ENCODE measurements at places on chromosomes 2 and 18.

DNA sequence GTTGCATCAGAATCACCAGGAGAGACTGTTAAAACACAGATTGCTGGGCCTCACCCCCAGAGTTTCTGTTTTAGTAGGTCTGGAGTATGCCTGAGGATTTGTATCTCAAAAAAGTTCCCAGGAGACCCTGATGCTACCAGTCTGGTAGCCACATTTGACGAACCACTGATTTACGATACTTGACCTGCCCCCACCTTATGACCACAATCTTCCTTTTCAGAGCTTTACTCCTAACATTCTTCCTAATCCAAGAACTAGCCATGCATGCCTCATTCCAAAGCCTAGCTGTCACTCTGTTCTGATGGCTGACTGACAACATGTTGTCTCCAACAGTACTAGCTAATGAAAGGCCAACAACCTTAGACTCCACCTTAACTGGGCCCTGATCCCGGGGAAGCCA lies 191.4 kb downstream of the MBD2 start:
- no peak for DNase-seq

DNA sequence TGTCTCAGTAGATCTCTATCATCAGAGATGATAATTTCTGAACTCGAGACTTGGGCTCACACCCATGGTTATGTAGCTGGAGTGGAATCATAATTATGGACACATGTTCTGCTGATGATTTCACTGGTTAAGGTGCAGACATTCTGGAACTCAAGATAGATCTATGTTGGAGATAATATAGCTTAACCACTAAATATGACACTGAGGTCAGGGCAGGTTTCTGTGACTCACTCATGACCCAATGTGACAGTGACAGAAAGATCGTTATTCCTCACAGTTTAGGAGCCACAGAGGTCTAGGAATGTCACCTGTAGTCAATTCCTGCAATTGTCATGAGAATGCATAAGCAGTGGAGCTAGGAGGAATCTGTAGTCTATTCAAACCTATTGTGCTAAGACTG lies 828.6 kb downstream of the TRIB2 start:
- DNase-seq = no peak

DNA sequence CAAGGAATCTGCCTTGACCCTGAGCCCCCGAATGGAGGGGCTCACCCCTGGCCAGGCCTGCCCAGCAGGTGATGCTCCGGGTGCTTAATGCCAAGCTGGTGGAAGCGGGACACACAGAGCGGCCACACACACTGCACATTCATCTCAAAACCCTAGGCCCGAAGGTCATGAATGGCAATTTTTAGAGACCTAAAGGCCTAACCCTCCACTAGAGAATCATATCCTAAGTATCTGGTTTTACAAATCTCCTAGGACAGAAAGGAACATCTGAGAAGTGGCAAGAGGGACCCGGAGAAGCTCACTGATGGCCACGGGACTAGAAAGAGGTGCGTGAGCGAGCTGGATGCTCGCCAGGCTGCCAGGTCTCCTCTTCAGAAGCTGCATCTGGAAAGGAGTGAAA lies 38.3 kb downstream of the ST3GAL5 start:
- DNase-seq = no peak

GRCh38 chr18:75527848-75528685 lies 100.6 kb upstream of the SMIM21 start:
- no peak for DNase-seq

DNA sequence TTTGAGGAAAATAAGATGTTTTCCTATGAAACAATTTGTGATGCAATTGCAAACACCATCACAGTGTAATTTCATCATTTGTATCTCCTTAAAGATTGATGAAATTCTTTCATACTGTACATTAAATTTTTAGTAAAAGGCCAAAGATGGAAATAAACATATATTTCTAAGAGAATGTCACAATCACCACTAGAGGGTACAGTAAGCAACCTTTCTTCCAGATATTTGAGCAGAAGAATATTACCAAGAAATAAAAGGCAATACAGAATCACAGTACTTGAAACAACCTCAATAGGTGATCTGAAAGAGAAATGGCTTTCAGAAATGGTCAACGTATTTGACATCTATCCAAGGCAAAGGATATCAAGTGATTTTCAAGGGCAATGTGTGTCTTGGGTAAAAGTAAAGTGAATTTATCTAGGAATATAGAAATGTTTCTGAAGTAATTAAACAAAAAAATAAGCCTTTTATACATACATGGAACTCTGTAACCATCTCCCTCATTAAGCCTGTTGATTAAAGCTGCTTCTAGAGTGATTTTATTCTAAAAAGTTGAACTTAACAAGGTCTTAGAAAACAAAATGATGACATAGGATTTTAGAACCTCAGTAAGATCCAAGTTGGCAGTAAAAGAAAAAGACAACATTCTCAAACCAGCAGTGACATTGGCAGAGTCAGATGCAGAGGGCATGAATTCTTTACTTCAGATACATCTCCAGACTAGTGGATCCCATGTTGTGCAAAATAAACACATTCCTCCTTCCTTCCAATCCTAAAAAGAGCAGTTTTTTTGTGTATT lies 90.3 kb upstream of the SESTD1 start:
- DNase-seq = no peak

GRCh38 chr18:55524353-55525073 lies 63.5 kb downstream of the TCF4 start:
- no peak for DNase-seq

DNA sequence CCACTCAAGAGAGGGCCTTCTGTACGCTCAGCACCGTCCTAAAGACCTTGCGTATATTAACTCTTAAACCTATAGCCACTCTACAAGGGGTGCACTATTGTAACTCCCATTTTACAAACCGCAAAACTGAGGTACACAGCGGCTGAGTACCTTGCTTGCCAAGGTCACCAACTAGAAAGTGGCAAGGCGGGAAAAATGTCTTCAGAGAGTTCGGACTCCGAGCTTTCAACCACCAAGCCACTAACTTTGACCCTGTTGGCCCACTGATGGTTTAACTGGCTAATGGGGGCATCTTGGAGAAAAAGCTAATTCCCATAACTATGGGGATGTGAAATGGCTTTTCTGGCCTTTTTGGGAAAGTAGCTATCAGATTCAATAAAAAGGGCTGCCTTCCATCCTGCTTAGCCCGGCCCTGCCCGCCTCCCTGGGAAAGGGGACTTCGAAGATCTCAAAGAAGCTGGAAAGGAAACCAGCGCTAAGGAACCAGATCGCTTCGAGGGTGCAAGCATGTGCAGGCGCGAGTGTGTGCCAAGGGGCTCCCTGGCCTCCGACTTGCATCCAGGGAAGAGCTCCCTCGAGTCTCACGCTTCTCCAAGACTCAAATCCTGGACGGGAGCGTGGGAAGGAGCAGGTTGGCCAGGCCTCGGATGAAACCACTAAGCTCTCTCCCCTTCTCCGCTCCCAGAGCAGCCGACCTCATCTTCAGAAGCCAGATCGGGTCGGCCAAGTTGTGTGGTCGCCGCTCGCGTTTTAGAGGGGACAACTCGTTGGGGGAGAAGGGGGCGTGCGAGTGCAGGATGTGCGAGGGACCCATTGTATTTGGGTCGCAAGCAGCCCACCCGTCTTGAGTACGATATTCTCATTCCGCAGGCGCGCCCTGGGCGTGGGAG lies 2.2 kb upstream of the SP5 start:
- no peak for DNase-seq

DNA sequence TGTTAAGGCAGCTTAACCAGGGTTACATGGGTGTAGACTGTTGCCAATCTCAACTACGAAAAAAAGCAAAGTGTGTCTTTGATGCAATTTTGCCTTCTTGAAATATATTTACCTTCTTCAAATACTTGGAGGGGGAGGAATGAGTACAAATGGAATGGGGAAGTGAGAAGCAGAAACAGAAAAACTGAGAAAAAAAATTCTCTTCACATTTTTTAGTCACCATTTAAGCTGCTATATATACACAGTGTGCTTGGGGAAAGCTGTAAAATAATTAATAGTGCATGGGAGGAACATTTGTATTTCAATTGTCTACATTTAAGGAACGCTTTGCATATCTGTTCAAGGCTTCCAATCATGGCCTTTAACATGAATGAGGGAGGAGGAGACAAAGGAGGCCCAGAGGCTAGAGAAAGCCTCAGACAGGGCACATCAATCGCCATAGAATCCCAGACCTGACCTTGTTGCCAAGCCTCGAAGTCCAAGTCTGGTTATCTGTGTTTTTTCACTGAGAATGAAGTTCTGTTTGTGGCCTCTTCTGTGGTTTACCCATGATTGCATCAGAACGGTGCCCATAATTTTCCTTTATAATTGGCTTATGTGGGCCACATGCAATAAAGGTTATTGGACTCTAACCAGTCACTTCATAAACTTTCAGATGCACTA lies 158.6 kb downstream of the PIK3C3 start:
- no peak for DNase-seq

DNA sequence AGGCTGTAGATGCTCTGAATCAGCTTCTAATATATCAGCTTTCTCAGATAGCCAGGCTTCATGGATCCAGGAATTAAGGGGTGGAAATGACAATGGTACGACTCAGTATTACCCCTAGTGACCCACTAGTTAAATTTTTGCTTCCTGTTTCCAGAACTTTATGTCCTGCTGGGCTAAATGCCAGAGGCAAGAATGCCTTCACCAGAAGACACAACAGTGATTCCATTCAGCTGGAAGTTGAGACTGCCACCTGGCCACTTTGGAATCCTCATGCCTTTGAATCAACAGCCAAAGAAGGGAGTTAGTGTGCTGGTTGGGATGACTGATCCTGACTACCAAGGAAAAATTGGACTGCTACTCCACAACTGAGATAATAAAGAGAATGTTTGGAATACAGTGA lies 239.1 kb downstream of the ASXL3 start:
- DNase-seq = no peak

DNA sequence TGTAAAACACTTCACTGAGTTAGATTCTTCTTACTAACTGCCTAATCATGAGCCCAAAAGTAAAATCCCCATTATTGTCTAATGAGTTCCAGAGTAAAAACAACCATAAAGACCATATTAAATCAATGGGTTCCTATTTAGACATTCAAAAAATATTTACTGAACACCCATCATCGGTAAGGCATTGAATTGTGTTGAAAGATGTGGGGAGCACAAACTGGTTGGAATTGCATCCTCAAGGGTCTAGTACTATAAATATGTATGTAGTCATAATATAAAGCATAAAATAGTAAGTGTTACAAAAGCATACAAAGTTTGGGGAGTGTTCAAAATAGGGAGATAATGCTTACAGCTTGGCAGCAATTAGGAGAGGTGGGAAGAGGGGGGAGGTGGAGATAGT lies 3.0 kb upstream of the MARCHF4 start:
- no peak for DNase-seq

GRCh38 chr2:120607506-120607905 lies 128.2 kb upstream of the GLI2 start:
- DNase-seq = no peak

DNA sequence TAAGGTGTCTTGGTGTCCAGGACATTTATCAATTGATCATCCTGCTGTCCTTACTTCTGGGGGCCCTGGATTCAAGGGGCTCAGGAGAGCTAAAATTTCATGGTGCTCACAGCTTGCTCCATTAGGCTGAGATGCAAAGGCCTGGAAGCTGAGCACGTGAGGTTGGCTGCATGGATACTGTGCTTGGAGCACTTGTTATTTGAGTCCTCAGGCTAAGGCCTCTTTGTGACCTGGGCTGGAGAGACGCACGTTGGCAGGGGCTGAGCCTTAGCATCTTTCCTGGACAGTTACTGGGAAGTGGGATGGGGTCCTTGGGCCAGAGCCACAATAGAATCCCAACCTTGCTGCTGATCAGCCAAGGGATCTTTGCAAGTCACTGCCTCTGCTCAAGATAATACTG lies 151.2 kb upstream of the HS6ST1 start:
- no peak for DNase-seq

GRCh38 chr2:73028841-73029240 lies 42.7 kb downstream of the SFXN5 start:
- no peak for DNase-seq

DNA sequence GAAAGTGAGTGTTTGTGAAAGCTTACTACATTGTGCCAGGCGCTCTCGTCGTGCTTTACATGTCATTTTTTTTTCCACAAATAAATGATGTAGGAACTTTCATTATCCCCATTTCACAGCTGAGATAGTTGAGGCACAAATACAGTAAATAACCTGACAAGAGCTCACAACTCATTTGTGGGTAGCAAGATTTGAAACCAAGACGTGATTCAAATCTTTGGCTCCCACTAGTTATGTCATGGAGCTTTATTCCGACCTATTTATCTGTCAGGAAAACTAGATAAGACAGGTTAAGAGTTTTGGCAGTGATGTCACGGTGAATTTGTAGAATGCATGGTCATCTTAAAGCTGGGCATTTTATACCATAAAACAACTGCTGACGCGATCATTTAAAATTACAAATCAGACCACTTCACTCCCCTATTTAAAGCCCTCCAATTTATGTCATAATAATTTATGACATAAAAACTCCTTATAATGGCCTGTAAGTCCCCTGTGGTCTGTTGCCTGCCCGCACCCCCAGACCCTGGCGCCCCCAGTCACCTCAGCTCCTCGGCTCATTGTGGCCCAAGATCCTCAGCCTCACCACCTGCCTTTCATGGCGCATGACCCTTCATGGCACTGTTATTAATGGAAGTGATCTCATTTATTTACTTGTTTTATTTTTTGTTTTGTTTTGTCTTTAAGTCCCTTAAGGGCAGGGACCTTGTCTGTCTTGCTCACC lies 678 bp upstream of the ZNF24 start:
- DNase-seq = no peak

- no peak for DNase-seq
These were observed 441.9 kb upstream of the PKDCC start for GRCh38 chr2:41605914-41606313.

- DNase-seq = no peak
These were observed 438 bp downstream of the PSMA8 start for GRCh38 chr18:26134107-26134506.

DNA sequence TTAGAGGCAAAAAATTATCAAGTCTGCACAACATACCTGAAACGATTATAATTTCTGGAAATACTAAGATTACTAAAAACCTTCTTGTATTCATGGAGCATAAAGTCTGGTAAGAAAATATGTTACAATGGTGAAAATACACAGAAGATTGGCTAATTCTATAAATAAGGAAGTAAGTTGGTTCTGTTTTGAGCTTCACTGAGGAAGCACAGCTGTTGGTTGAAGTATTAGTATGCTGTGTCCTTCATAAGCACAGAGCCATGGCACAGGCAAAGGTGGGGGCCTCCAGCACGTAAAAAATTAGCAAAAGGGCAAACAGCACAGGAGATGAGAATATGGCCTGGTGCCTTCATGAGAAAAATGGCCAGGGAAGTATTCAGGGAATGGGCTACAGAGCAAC lies 40.4 kb upstream of the ANKRD62 start:
- no peak for DNase-seq

DNA sequence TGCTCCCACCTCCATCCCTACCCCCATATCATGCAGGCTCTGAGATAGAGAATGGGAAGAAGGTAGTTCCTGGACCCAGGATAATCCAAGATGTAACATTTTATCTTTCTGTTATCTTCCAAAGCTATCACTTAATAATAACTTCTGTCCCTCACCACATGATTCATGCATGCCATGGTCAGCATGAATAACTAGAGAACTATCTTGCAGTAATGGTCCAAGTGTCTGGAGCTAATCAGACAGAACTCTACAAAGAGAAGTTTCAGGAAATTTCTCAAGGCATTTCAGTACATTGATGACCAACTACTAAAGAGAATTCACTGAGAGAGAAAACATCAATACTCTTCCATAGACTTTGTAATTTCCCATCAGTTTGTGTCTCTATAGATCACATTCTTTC lies 1469.7 kb upstream of the PIK3C3 start:
- no peak for DNase-seq

All from GDM1 (cell line).